AG04449 (cell line): ENCODE measurements at places on chromosomes 2 and 18.

GRCh38 chr2:48754874-48755273 lies 650 bp downstream of the LHCGR start:
- DNase-seq, result no peak

- DNase-seq, result no peak
Measured at GRCh38 chr18:64238076-64238475, 89.2 kb upstream of the LINC00305 start.

GRCh38 chr2:53130441-53130943 lies 637.1 kb upstream of the CHAC2 start:
- DNase-seq, result peak; percentile 40

GRCh38 chr2:7190587-7191324 lies 273.5 kb downstream of the RNF144A start:
- no peak for DNase-seq

DNA sequence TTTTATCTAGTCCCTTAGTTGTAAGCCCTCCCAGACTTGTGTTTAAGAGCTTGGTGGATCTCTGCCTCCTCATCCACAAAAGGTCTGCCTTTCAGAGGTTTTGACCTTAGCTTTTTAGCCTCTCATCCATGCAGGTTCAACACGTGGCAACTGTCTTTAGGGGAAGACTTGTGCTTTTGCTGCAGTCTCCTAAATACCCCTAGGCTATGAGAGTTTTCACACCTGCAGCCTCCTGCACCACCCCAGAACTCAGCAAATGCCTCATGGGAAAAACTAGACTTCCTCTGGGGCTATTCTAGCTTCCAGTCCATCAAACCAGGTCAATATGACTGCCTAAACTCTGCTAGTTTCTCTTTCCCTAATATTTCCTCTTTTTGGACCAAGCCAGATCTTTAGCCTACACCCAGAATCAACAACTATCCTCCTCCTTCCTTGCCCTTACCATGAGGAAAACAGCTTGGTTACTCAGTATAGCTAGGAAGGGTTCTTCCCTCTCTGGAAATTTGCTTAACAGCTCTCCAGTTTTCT lies 132.3 kb upstream of the RIOK3 start:
- no peak for DNase-seq

DNA sequence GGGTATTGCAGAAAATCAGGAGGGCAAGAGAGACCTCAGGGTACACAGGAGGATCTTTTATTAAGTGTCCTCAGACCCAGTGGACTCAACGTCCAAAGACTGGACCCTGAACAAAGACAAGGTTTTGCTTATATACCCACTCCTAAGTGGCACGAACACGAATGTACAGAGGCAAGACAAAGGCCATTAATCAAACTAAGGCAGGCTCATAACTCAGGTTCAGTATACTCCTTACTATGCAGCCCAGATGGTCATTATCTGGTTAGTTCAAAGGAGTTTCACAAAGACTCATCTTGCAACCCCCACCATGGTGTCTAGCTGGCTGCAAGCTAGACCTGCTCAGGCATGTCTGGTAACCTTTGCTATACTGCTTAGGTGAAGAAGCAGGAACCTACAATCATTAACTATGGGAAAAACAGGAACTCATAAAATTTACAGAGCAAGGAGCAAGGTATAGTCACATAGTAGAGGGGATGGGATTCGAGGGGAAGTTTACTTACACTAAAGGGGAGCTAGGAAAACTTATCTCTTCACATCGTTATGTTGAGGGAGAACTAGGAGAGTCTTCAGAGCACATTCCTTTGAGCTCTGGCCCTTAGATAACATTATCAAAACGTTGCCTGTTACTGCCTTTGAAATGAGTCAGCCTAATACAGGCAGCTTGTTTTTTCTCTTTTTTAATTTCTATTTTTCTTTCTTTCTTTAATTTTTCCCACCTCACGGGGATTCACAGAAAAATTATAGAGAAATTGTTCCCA lies 33.9 kb downstream of the SLC4A3 start:
- no peak for DNase-seq

DNA sequence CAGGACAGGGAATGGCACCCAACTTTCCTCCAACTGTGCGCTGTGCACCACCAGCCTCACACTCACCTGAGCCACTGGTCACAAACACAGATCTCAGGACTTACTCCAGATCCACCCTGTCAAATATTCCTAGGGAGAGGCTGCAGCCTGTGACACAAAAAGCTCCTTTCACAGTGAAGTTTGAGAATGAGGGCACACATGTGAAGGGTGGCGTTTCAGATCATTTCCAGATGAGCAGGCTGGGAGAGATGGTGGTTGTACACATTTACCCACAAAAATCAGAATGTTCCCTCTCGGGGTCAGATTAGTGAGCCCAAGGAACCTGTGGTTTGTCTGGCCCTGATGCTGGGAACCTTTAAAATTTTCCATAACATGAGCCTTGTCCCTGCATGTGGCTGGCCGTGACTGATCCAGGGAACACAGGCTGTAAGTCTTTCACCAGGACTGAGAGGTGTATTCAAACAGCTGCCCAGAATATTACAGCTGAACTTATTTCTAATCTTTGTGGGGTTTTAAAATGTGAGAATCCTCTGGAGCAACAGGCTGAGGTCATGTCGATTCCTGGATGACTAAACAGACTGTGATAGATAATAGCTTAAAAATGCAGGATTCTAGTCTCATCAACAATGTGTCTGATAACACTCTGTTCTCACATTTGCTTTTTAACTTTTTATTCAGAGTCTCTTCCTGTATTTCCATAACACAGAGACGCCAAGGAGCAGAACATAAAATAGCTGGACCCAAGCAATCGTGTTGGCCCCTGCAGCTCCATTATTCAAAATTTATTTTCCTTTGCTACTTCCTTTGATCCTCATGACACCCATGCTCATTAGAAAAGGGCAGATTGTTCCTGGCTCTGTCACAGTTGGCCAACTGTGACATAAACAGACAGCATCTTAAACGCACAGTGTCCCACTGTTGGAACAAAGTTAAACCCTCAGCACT lies 35.5 kb downstream of the IL1R2 start:
- no peak for DNase-seq

GRCh38 chr18:50696929-50697328 lies 122.9 kb downstream of the MRO start:
- no peak for DNase-seq
